Hypothalamus (tissue), 51 donors: ENCODE measurements at places on chromosomes 5 and 9.

- no peak for DNase-seq
These were observed 351 bp downstream of the TRIO start for GRCh38 chr5:14143546-14143840.

GRCh38 chr9:110954822-110955291 is 83.4 kb downstream of the LPAR1 start:
- DNase-seq, result no peak

DNA sequence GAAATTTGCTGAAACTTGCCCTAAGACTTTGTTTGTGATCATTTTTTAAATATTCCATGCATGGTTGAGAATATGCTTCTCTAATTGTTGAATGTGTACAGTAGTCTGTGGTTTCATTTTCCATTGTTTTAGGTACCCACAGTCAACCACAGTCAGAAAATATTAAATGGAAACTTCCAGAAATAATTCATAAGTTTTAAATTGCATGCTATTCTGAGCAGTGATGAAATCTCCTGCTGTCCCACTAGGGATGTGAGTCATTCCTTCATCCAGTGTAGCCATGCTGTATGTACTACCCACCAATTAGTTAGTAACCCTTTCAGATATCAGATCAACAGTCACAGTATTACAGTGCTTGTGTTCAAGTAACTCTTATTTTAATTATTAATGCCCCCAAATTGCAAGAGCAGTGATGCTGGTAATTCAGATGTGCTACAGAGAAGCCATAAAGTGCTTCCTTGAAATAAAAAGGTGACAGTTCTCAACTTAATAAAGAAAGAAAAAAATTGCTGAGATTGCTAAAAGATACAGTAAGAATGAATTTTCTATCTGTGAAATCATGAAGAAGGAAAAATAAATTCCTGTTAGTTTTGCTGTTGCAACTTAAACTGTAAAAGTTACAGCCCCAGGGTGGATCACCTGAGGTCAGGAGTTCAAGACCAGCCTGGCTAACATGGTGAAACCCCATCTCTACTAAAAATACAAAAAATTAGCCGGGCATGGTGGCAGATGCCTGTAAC is 79.9 kb upstream of the FBXL17 start:
- no peak for DNase-seq

DNA sequence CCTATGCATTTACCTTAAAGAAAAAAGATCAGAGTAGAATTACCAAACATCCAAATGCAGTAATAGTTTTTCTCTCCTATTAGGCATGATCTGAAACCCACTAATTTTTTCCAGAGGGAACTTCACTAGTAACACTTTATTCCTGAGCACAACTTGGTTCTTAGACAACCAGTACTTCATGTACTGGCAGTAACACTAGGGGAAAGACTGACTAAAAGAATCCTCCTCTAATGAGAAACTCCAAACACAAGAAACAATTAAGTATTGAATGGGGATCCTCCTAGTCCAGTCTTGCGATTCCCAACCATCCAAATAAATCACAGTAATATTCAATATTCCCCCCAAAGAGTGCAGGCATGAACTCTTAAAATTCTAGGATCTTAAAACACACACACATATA is 48.9 kb downstream of the ZNF608 start:
- DNase-seq, result no peak

GRCh38 chr5:37355161-37355560 is 15.7 kb downstream of the NUP155 start:
- no peak for DNase-seq

DNA sequence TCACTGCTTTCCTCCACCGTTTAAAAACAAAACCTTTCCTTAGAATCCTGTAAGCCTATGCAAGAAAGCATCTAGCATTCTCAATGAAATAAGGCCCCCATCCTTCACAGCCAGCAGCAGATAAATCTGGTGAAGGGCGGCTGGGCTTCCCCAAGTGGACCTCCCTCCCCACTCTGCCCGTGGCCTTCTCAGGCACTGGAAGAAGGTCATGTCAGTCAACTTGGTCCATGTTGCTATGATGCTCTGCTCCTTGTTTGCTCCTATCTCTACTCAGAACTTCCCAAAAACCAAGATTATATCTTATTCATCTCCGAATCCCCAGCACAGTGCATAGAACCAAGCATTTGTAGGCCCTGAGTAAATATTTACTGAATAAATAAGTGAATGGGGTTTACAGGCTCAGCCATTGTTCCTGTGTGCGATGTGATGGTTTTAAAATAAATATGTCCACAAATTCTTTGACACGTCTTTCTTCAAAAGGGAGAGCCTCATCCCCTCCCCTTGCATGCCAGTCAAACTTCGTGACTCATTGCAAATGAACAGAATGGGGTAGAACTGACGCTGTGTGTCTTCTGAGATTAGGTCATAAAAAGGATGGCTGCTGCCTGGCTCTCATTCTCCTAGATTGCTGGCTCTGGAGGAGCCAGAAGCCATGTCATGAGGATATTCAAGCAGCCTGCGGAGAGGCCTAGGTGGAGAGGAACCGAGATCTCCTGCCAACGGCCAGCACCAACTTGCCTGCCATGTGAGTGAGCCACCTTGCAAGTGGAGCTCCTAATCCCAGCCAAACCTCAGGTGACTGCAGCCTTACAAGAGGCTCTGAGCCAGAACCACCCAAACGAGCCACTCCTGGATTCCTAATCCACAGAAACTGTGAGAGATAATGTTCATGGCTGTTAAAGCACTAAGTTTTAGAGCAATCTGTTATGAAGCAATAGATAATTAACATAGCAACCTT is 70.5 kb downstream of the MED27 start:
- no peak for DNase-seq

DNA sequence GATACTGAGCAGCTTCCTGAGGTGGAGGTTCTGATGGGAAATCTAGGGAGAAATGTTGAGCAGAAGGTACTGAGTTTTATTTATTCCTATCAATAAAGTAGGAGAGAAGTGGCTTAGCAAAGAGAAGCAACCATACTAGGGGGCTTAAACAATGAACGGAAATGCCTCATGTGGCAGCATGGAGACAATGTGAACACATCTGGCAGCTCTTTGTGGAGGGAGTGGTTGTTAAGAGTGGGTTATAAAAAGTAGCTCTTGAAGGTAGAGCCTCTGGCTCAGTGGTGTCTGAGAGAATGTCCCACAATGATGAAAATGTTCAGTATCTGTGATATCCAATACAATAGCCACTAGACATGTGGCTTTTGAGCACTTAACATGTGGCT is 52.7 kb upstream of the EQTN start:
- no peak for DNase-seq

- DNase-seq, result no peak
These were observed 127.0 kb downstream of the GNA14 start for GRCh38 chr9:77521091-77521490.

DNA sequence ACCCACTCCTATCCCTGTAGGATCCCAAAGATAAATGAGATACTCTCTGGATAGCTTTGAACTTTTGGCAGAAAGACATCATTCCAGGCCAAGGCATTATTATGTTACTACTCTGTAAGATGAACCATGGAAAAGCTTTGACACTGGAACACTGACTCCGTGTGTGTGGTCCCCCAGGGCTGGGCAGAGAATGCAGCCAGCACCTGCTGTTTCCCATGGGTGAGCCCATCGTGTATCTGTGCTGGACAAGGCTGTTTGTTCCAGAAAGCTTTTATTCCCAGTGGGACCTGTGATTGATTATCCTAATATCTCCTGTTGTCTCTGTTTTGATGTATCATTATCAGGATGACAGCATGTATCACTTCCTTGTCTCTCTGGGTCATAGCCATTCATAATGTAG is 254.9 kb downstream of the SAXO1 start:
- no peak for DNase-seq

- no peak for DNase-seq
These were observed 388.7 kb downstream of the CETN3 start for GRCh38 chr5:90020575-90021538.

DNA sequence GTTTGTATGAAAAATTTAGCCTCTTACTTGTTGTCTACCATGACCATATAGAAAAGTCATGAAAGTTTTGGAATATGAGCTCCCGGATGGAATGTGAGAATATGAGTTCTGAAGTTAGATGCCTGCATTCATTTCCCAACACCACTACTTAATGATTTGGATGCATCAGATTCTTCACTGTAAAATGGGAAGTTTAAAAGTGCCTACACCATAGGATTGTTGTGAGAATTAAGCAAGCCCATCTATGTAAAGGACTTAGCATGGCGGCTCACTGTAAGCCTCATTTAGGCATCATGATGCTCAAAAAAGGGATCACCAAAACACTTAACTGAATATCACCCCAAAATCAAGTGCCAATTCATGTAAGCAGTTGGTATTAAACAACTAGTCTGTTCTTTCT is 177.3 kb downstream of the RAB3C start:
- DNase-seq, result no peak

- no peak for DNase-seq
These were observed 6.1 kb downstream of the S100Z start for GRCh38 chr5:76855961-76856360.

GRCh38 chr9:88775037-88775471 is 216.2 kb upstream of the S1PR3 start:
- no peak for DNase-seq

DNA sequence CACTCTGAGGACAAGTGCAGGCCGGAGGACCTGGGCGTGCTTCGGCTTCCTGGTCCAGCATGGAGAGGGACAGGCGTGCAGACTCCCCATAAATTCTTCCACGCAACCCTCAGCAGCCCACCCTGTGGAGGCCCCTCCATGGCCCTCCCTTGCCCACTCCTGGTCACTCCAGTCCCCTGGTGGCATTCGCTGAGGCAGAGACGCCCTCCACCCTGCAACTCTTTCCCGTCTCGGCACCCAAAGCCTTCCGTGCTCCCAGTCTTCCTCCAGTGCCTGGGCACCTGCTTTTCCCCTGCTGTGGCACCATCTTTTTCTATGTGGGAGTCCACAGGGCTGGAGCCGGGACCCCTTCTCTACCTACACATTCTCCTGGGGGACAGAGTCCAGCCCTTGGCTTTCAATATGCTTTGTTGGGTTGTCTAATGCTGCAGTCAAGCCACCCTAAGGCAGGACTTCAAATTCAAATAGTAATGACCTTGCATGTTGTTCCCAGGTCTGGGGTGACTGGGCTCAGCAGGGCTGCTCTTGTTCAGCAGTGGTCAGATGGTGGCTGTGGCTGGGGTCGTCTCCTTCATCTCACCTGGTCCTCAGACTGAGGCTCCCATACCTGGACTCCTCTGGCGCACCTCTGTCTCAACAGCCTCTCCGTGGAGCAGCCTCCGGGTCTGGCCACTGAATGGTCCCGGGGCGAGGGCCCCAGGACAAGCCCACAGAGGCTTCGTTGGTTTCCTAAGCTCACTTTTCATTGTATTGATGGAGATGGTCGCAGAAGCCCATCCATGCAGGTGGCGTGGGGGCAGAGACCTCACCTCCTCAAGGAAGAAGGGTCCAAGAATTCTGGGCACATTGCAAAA is 15.2 kb downstream of the MRPL36 start:
- DNase-seq, result no peak

- DNase-seq, result no peak
These were observed 73.0 kb downstream of the KIF24 start for GRCh38 chr9:34256104-34256503.

GRCh38 chr5:128197896-128198522 is 114.4 kb downstream of the SLC12A2 start:
- DNase-seq, result no peak

DNA sequence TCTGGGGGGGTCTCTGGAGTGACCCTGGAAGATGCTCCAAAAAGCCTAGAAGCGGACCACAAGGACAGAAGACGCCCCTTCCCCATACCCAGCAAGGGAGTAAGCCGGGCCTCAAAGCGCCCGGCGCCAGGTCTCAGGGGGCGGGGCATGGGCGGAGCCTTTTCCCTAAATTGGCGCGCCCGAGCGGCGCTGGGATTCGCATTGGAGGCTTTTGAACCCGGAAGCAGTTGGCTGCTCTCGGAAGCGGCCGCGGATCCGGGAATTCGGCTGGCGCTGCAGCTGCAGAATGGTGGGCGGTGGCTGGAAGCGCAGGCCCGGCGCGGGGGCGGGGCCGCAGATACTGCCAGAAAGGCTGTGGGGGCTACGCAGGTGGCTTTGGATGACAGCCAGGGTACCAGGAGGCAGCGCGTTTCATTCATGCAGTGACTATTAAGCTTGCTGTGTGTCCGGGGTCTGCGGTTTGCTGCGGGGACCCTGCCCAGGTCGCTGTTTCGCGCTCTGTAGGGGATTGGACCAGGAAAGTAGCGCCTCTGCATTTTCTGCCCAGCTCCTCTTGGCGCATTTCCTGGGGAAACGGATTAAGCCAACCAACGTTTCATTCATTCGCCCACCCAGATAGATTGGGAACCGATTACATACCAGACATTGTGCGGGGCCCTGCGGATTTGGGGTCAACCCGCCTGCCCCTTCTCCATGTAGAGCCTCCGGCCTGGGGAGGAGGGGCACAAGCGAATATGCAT is 83.0 kb upstream of the FREM1 start:
- DNase-seq, result peak; percentile 76

- no peak for DNase-seq
These were observed 4.9 kb upstream of the RARS1 start for GRCh38 chr5:168481330-168481788.

DNA sequence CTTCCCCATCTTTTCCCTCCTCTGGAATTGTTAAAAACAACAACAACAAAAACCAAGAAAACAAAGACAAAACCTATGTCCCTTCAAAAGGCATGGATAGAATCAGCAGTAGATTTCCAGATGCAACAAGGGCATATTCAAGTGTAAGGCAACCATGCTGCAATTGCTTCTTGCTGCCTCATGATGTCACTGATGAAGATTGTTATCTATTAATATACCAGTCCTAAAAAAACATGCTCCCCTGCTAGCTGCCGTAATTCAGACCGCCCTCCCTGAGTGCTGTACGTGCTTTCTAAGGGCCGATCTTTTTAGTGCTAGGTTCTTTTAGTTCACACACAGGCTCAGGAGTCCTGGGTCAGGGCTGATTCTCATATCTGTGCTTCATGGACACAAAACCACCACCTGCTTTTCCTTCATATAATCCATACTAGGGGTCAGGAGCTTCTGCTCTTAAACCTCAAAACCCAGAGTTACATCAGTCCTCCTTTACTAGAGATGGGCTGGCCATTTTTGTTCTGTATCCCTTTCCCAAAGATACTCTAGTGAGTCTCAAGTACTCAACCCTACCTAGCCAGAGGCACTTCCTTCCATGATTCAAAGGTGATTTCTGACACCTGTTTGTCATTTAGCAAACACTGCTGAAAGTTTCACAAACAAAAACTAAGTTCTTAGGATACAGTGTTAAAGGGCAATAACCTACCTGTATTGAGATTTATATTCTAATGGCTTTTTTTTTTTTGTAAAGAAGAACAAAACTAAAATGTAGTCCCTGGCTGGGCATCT is 82.1 kb downstream of the GIN1 start:
- DNase-seq, result no peak

GRCh38 chr5:74020503-74020902 is 394.5 kb downstream of the ARHGEF28 start:
- DNase-seq, result no peak

DNA sequence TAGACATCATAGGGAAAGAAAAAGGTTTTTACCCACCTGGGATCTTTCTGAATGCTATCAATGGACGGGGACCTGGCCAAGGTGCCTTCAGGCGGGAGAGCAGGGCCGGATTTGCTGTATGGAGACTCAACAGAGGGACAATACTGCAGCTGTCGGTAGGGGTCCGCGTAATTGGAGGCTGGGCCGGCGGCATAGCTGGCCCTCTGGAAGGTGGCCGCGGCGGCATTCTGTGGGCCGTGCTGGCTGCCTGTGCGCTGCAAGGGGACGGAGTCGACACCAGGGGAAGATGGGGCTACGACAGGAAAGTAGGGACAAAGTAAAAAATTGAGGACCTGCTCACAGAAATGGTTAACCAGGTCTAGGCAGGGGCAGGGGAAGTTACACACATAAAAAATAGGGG is 557.9 kb downstream of the CTNND2 start:
- no peak for DNase-seq
